Sigmoid colon (tissue), 7 donors: ENCODE measurements at places on chromosomes 16 and 17.
A peak's percentile ranks its signal among the peaks of the same experiment; 100 is the strongest.

DNA sequence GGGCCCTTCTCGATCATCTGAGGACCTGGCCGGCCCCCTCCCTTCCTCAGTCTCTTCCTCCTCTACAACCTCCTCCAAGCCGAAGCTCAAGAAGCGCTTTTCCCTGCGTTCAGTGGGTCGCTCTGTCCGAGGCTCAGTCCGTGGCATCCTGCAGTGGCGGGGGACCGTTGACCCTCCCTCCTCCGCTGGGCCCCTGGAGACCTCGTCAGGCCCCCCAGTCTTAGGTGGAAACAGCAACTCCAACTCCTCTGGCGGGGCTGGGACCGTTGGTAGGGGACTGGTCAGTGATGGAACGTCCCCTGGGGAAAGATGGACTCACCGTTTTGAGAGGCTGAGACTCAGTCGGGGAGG lies 2.8 kb downstream of the SH2B1 start:
- no peak for DNase-seq

- no peak for DNase-seq
Measured at GRCh38 chr16:48613061-48613957, 3.3 kb upstream of the N4BP1 start.

DNA sequence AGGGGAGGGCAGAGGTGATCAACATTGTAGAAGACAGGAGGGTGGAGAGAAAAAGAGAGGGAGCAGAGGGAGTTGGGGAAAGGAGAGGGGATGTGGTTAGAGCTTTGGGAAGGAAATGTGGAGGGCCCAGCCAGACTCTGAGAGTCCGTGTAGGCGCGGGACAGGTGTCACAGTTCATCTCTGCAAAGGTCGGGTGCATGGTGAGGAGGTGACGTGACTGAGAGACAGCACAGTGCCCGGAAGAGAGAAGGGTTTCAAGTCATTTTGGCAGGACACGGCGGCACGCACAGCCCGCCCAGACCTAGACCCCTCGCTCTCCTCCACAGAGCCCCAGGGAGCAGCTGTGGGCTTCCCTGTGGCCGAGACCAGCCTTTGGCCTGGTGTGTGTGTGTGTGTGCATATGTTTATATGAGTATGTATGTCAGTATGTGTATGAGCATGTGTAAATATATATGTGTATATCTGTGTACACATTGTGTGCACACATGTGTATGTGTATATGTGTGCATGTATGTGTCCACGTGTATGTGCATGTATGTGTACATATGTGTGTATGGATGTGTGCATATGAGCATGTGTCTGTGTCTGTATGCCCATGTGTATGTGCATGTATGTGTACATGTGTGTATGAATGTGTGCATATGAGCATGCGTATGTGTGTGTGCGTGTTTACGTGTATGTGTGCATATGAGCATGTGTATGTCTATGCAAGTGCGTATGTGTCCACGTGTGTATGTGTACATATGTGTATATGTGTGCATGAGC lies 104.6 kb downstream of the SEC14L1 start:
- no peak for DNase-seq

DNA sequence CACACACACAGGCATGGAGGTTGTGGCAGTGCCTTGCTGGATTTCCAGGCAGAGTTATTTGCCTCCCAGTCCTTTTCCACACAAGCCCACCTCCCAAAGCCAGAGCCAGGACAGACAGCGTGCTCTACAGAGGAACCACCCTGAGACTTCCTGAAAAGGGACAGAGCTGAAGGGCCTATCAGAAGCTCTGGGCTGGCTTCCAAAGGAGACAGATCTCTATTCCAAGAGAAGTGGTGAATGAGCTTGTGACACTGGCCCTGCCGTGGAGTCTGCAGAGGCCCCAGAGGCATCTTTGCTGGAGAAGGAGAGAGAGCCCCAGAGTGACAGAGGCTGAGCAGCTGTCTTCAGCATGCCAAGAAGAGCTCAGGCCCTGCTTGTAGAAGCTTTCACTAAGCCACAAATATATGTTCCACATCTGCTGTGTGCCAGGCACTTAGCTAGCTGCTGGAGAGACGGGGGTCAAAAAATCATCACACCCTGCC lies 8.3 kb upstream of the LPCAT2 start:
- DNase-seq, result peak; percentile 74

GRCh38 chr16:77780378-77780837 lies 8.0 kb upstream of the VAT1L start:
- DNase-seq, result no peak

DNA sequence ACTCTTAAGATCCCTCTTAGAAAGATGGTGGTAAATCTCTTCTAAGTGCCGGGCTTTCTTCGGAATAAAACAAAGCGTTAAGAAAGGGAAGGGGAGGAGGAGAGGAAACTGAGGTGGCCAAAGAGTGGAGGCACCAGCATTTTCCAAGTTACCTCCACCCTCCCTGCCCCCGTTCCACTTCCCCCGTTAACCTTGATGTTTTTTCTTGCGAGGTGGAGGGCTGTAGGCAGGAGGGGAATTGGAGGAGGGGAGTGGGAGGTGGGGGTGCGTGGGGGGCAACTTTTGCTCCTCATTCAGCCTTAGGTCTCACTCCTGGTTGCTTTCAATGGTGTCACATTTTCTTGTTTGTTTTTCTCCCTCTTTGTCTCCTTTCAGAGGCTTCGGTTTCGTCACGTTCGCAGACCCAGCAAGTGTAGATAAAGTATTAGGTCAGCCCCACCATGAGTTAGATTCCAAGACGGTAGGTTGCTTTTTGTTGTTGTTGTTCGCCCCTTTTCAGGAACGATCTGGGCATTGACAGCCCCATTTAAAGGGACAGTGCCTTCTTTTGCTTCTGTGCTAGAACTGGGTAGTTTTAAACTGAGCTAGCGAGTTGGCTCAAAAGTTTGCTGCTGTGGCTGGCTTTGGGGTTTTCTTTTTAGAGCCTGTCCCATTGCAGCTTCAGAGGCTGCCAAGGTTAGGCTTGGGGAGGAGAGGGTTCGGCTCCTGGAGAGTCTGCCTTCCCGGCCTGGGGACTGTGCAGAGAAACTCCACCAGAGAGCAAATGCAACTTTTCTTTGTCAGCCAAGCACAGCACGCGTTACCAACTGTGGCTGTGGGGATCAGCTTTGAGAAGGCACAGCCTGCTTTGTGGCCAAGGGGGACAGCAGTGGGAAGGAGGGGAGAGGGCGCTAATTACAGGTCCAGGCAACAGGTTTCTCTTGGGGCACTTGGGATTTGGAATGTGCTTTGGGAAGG lies 1.9 kb downstream of the MSI2 start:
- DNase-seq, result no peak

GRCh38 chr17:62098623-62099231 lies 33.6 kb upstream of the MED13 start:
- DNase-seq, result no peak

- DNase-seq, result peak; percentile 93
Measured at GRCh38 chr17:38729886-38730525, at the start of gene CISD3. CISD3 (plus strand) TSS chr17:38730341; CDS start chr17:38730359, 18 bp downstream.

- no peak for DNase-seq
Measured at GRCh38 chr17:72498364-72499210, 377.8 kb downstream of the SOX9 start.

DNA sequence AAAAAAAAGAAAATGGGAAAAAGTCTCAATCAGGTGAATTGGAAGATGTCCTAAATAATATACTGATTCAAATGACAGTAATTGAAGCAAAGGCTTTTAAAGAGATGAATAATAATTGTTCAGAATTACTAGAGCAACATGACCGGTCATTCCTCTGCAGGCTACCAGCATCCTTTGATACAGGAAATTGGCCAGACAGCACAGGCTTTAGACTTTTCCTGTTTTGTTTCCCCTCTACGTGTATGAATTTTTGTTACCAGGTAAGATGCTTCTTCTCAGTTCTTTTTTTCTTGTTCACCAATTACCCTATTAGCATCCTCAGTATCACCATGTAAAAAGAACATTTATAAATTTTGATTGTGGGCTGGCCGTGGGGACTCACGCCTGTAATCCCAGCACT lies 77.5 kb downstream of the RPGRIP1L start:
- DNase-seq, result no peak

- DNase-seq, result no peak
Measured at GRCh38 chr16:24382762-24383407, 126.8 kb downstream of the CACNG3 start.

GRCh38 chr17:11719203-11719602 lies 120.9 kb downstream of the DNAH9 start:
- DNase-seq, result peak; percentile 60

DNA sequence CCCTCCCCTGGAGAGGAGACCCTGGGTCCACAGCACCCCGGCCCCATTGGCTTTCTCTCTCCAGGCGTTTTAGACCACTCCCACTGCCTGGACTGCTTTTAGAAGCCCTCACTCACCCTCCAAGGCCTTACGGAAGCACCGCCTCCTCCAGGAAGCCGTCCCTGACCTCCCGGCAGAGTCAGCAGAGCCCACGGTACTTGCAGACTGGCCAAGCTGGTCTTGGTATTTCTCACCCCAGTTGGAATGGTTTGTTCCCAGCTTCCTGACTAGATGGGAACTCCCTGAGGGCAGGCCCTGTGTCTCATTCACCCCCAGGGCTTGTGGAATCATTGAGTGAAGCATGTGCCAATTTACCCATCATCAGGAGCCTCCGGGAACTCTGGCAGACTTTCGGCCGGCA lies 9.2 kb downstream of the SCGB1C2 start:
- no peak for DNase-seq

DNA sequence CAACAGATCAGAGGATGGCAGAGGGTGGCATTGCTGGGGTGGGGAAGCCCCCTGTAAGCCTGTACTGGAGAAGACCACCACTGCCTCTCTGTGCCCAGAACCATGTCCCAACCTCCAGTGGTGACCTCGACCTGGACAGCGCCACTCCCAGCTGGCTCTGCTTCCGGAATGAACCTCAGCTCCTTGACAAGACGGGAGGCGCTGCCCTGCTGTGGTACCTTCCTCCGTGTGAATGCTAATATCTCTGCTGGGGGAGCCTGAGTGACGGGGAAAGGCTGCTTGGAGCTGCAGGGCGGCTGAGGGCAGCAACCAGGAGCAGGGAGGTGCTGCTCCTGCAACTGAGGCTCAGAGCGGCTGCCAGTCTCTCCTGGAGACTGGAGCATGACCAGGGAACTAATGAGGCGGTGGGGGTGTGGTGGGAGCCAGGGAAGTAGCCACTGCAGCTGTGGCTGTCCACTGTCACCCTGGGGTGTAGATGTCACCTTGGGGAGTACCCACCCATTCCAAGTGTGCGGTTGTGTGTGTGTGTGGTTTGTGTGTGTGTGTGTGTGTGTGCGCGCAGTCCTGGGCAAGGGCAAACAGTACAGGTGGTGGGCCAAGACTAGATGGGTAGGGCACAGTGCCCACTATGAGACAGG lies 6.2 kb downstream of the PRCD start:
- no peak for DNase-seq

DNA sequence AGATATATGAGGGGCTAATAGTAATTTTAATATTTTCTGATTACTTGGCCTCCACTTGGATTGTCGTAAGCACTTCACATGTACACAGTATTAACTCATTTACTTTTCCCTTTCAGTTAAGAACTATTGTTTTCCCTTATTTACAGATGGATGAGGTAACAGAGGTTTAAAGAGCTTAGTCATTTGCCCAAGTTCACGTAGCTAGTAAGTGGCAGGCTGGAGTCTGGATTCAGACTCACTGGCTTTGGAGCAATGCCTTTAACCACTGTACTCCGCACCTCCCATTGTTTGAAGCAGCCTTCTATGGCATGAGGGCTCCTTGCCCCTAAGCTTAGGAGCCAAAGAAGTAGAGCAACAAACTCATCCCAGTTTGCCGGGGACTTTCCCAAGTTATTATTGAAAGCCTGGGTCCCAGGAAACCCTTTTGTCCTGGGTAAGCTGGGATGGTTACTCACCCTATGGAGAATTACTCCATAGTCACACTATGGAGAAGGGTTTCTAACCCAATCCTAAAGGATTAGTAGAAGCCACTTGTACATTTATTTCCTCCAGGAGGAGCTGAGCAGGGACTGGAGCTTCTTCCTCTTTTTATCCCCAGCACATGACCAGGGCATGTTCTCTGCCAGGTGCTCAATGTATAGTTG lies 12.3 kb downstream of the FOXL1 start:
- no peak for DNase-seq

DNA sequence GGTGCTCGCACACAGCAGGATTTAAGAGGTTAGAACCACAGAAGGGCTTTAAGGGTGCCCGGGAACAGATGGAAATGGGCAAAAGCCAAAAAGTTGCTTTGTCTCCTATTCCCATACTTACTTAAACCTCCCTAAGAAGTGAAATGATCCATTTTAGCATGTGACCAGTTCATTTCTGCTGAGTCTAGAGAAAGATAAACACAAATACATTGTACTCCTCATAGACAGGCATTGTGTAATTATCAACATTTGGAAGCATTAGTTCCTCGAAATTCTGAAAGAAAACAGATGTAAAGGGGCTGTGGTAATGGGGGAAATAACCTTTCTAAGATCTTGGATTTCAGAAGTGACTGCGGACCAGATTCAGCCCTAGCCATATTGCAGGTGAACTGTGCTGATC lies 178.3 kb downstream of the CYB561 start:
- no peak for DNase-seq

DNA sequence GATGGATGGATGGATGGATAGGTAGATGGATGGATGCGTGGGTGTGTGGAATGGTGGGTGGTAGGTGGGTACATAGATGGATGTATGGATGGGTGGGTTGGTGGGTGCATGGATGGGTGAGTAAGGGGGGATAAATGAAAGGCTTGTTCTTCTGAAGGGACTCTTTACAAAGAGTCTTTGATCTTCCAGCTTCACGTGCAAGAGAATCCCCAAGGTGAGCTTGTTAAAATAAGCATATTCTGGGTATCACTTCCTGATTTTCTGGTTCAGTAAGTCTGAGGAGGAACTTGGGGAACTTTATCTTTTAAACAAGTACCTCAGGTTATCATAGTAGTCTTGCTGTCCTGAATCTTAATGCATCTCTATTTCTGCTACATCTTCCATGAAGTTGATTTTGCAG lies 639.1 kb downstream of the MAF start:
- DNase-seq, result no peak

DNA sequence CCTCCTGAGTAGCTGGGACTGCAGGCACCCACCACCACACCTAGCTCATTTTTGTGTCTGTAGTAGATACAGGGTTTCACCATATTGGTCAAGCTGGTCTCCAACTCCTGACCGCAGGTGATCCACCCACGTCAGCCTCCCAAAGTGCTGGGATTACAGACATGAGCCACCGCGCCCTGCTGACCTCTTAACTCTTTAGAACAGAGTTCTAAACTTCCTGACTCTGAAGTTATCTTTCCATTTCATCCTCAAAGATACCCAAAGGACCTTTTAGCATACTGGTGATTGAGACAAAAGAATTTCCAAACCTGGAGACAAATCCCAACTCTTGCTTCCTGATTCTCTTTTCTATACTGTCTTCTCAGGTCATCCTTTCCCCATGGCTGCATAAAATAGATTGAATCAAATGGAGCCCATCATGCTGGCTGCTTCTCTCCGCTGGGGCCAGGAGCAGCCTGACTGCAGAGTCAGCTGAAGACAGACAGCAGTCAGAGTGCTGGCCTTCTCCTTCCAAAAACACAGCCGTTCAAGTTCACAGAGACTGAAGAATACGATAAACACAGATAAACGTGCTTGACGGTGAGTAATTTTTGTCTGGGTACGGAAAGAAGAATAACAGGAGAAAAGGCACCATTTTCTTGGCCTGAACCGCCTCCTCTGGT lies 76.5 kb upstream of the ATF7IP2 start:
- no peak for DNase-seq
